Breast epithelium (tissue), 4 donors: ENCODE measurements at places on chromosomes 1 and 21. TPM values are rescaled to one million over a fixed set of nuclear protein-coding genes. Genes with fewer than 3 reads are reported as not detected.

The OR2L13 gene
- total RNA-seq, result 0.33 TPM

The NBPF4 gene
- total RNA-seq, result not detected

The E2F2 gene
- total RNA-seq, result 0.33 TPM

The S100A16 gene
- total RNA-seq, result 52.0 TPM

The ERICH3 gene
- under 0.01 TPM for total RNA-seq

The SCAMP3 gene
- total RNA-seq, result 68.3 TPM

The LRRC41 gene
- total RNA-seq, result 69.2 TPM

The MRAP gene
- total RNA-seq, result 23.4 TPM

The PI4KB gene
- 59.2 TPM for total RNA-seq

The PLA2G5 gene
- 1.3 TPM for total RNA-seq

- H3K4me1 ChIP-seq, result no peaks in the 10 kb centered on the region
- H3K36me3 ChIP-seq, result no peaks in the 10 kb centered on the region
- H3K27me3 ChIP-seq, result no peaks in the 10 kb centered on the region
- no peak for DNase-seq
These were observed 35.8 kb downstream of the PLEKHA6 start for GRCh38 chr1:204323887-204324286.

DNA sequence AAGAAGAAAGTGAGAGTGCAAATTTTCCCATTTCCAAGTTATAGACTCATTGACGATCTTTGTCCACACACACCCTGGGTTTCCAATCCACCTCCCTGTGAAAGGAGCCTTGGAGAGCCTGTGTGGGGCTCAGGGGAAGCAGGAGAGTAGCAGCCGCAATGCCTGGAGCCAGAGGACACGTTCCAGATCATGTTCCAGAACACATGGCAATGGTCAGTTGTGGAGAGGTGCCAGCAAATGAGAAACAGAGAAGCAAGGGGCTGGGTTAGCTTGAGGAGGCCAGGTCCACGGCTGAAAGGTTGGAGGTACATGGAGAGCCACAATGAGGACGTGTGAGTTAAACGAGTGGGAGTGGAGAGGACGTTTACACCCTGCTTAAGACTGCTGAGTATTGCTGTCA lies 33.0 kb upstream of the SIPA1L2 start:
- no peak overlapping the region for H3K27ac ChIP-seq
- DNase-seq, result no peak
- H3K4me3 ChIP-seq, result no peak overlapping the region
- H3K27me3 ChIP-seq, result no peaks in the 10 kb centered on the region
- no peaks in the 10 kb centered on the region for H3K4me1 ChIP-seq

- no peak overlapping the region for H3K4me3 ChIP-seq
- no peaks in the 10 kb centered on the region for H3K36me3 ChIP-seq
- no peaks in the 10 kb centered on the region for H3K4me1 ChIP-seq
These were observed 15.2 kb downstream of the LAMC1 start for GRCh38 chr1:183038333-183038866.

- H3K27ac ChIP-seq, result no peak overlapping the region
- DNase-seq, result no peak
- no peaks in the 10 kb centered on the region for H3K36me3 ChIP-seq
- H3K27me3 ChIP-seq, result no peaks in the 10 kb centered on the region
These were observed 9.9 kb upstream of the NCF2 start for GRCh38 chr1:183600136-183600535.

GRCh38 chr21:45850181-45850580 lies 131.4 kb upstream of the COL6A1 start:
- H3K4me3 ChIP-seq, result no peak overlapping the region
- no peaks in the 10 kb centered on the region for H3K36me3 ChIP-seq
- DNase-seq, result no peak
- H3K4me1 ChIP-seq, result no peaks in the 10 kb centered on the region

DNA sequence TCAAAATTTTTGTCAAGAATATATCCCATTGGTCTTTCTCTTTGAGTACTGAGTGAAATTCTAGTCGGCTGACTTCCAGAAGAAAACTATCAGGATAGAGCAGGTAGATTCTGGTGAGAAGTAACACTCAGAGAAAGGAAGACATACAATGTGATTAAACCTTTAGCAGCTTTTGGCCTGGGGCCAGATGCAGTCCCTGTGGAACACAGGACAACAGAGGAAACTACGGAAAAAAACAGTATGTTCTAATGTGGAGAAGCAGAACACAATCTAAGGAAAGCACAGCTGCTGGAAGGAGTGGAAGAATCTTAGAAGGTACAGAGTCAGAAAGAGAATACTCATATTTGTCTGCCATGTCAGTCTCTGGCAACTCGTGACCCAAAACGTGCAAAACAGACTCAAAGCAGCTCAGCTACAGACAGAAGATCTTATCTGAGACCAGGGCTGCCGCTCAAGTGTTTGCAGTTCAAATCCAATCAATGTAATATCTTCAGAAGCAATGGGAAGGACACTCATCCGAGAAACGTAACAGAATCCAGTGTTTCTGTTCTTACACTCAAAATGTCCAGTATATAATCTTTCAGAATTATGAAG lies 283.8 kb downstream of the MRPL39 start:
- H3K4me3 ChIP-seq, result no peak overlapping the region
- no peaks in the 10 kb centered on the region for H3K36me3 ChIP-seq
- DNase-seq, result no peak
- H3K27ac ChIP-seq, result no peak overlapping the region
- no peaks in the 10 kb centered on the region for H3K27me3 ChIP-seq
- H3K4me1 ChIP-seq, result no peaks in the 10 kb centered on the region

DNA sequence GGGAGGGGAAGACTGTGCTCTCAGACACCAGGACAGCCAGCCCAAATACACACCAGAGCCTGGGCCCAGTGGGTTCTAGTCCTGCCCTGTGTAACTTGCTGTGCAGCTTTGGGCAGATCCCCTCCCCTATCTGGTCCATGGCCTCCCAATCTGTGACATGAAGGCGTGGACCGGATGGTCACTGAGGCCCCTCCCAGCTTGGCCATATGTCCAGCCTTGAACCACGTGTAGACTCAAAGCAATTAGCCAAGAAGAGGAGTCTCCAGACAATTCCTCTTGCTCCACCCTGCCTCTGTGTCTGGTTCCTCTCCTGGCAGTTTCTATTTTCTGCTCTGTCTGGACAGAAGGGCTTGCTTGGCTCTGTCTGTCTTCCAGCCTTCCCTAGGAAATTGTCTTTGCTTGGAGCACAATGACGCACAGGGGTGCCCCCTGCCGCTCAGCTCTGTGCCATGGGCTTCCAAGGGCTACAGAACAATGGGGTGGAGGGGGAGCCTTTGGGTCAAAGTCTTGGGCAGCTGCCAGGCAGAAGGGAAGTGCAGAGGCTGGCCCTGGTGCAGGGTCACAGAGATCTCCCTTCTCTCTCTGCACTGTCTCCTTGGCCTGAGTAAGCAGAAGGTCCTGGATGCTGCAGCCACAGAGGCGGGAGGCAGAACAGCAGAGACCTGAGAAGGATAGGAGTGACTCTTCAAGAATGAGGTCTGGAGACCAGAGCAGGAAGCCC lies 66.1 kb downstream of the TENT5C start:
- DNase-seq, result no peak
- H3K36me3 ChIP-seq, result no peaks in the 10 kb centered on the region
- no peak overlapping the region for H3K27ac ChIP-seq
- H3K27me3 ChIP-seq, result no peaks in the 10 kb centered on the region
- no peaks in the 10 kb centered on the region for H3K4me1 ChIP-seq

DNA sequence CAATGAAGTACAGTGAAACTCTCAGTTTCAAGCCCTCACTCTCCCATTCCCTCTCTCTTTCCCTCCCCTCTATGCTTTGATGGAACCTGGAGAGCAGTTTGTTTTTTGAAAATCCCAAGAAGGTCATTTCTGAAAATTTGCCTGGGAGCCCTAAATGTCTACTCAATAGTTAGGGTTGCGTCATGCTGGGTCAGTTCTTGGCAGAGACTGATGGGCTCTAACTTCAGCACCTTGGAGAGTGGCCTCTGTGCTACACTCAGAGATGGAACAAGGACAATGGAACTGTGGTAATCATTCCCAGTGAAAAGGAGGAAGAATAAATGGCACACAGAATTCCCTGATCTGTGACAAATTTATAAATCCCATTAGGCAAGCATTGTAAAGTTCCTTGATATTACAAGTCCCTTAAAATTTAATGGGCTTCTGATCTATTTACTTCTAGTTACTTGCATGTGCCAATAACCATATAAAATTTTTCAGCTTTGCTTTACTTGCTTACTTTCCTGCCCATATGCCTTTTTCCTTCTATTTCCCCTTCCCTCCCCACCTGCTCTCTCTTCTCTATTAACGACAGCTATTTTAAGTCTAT lies 182.9 kb upstream of the KCND3 start:
- no peak overlapping the region for H3K4me3 ChIP-seq
- H3K4me1 ChIP-seq, result no peaks in the 10 kb centered on the region
- no peaks in the 10 kb centered on the region for H3K27me3 ChIP-seq
- no peaks in the 10 kb centered on the region for H3K36me3 ChIP-seq

DNA sequence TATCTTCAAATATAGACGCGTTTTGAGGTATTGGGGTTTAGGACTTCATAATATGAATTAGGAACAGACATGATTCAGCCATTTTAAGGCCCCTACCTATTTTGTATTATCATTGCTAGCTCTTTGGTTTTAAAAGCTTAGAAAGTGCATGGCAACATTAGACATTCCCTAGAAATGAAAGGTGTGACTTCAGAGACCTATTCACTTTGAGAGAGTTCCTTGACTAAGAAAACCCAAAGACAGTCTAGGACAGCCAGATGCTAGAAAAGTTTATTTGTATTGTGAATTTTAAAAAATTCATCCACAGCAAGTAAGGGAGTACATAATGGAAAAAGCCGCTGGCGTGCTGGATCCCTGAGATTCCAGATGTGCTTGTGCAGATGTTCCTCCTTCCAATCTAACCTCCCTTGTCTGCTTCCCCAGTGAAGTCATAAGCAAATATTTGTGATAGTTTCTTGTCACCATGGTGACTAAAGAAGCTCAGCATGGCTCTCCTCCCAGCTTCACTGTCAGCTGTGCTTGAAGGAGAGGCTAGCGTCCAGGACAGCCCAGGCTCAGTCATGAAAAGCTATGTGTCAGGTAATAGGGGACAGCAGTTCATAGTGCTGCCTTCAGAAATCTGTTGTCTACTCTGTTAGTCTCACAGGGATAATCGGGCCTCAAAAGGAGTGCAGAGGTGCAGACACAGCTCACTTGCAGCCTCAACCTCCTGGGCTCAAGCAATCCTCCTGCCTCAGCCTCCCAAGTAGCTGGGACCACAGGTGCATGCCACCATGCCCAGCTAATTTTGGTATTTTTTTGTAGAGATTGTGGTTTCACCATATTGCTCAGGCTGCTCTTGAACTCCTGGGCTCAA lies 34.8 kb downstream of the KPNA6 start:
- no peaks in the 10 kb centered on the region for H3K4me1 ChIP-seq
- peak; percentile 64 for DNase-seq
- H3K4me3 ChIP-seq, result no peak overlapping the region
- no peaks in the 10 kb centered on the region for H3K27me3 ChIP-seq
- no peaks in the 10 kb centered on the region for H3K36me3 ChIP-seq

- no peaks in the 10 kb centered on the region for H3K27me3 ChIP-seq
- no peak overlapping the region for H3K4me3 ChIP-seq
- peak overlapping the region; percentile 95 for H3K27ac ChIP-seq
- DNase-seq, result no peak
These were observed 79.9 kb downstream of the MORN1 start for GRCh38 chr1:2311184-2312032.

DNA sequence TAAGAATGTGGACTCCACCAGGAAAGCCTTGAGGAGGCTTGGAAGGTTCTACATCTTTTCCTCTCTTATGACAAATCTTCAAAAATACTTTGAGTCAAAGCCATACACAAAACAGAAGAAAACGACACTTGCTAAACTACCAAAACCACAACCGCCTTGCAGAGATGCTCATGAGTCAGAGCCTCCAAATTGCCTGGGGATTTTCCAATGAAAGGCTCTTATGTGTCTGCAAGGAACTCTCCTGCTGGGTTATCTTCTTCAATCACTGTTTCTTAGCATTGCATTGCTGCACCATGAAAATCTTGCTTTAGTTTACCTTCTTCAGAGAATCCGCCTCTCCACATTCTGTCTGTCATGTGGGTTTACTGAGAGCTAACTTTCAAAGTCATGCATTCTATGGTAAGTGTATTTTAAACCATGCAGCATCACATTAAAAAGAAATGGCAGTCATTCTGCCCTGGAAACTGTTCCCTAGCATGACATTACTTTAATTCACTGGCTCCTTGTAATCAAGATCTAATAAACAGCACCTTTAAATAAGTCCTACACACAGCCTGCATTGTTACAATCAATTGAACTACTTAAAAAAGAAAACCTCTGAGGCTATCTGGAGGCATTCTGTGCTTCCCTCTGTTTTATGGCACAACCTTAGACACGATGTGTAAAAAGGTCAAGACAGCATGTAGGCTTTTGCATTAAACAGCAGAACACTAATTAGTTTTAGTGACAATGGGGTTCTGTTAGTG lies 210.0 kb upstream of the FOXD3 start:
- no peaks in the 10 kb centered on the region for H3K4me1 ChIP-seq
- no peaks in the 10 kb centered on the region for H3K27me3 ChIP-seq
- no peaks in the 10 kb centered on the region for H3K36me3 ChIP-seq
- H3K4me3 ChIP-seq, result no peak overlapping the region

DNA sequence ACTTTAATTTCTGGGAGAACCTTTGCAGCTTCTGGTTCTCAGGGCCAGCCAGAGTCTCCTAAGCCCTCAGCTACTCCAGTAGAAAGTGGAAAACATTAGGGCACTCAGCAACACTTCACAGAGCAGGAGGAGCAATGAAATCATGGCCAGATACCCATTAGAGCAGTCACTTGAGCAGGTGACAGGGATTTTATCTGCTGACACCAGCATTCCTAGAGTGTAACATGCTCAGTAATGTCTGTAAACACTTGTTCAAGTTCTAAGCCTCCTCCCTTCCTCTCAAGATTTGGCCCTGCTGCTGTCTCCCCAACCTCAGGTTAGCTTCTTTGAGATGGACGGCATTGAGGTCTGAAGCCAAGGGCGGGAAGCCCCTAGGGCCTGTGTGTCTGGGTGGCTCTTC lies 218.0 kb downstream of the GRIK3 start:
- H3K27ac ChIP-seq, result no peak overlapping the region
- no peaks in the 10 kb centered on the region for H3K27me3 ChIP-seq
- no peak for DNase-seq
- H3K4me1 ChIP-seq, result no peaks in the 10 kb centered on the region

DNA sequence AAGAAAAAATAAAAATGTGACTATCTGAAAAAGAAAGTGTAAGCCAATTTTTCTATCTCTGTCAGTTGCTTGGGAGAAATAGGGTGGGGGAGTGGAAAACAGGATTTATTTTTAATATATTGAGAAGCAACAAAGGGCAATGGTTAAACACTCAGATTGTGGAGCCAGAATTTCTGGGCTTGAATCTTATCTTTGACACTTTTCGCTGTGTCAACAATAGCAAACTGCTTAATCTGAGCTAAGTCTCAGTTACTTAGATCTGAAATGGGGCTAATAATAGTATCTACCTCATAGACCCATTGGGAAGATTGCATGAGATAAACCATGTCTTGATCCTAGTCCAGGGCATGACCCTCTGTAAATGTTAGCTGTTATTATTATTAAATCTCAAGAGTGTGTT lies 468.1 kb downstream of the ADGRL2 start:
- no peaks in the 10 kb centered on the region for H3K36me3 ChIP-seq
- H3K4me3 ChIP-seq, result no peak overlapping the region
- H3K27me3 ChIP-seq, result no peaks in the 10 kb centered on the region

- H3K4me1 ChIP-seq, result no peaks in the 10 kb centered on the region
- H3K36me3 ChIP-seq, result no peaks in the 10 kb centered on the region
- H3K4me3 ChIP-seq, result no peak overlapping the region
- no peak for DNase-seq
These were observed 95.6 kb upstream of the KCNK1 start for GRCh38 chr1:233518344-233518743.
